ENCODE measurements at places on chromosomes 6 and 20. TPM values are rescaled to one million over a fixed set of nuclear protein-coding genes. Genes with fewer than 3 reads are reported as not detected.

The KHDC1L gene
- total RNA-seq: not detected

GRCh38 chr6:64930681-64931080 lies 776.3 kb downstream of the EYS start:
- no peaks in the 10 kb centered on the region for H3K36me3 ChIP-seq
- DNase-seq: no peak
- no peaks in the 10 kb centered on the region for H3K4me1 ChIP-seq
- H3K27ac ChIP-seq: no peak overlapping the region
- no peaks in the 10 kb centered on the region for H3K27me3 ChIP-seq
- no peak overlapping the region for H3K4me3 ChIP-seq

The PDYN gene
- not detected for total RNA-seq

The DOK5 gene
- 1.3 TPM for total RNA-seq

DNA sequence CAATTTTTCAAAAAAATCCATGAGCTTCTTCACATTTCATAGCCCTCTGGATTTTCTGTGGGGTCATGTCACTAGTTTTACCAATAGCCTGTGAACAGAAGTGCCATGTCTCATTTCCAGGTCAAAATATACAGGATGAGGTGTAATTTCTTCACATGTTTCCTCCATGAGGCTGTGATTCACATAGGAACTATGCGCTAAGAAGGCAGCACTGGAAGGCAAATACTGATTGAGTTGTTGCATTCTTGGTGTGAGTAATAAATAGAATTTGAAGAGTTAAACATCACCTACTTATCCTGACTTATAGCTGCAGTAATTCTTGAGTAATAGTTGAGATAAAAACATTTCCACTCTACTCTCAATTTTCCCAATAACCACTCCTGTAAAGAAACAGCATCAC lies 442.3 kb downstream of the HAO1 start:
- DNase-seq: no peak
- H3K36me3 ChIP-seq: no peaks in the 10 kb centered on the region
- H3K27ac ChIP-seq: no peak overlapping the region
- H3K4me1 ChIP-seq: no peaks in the 10 kb centered on the region

DNA sequence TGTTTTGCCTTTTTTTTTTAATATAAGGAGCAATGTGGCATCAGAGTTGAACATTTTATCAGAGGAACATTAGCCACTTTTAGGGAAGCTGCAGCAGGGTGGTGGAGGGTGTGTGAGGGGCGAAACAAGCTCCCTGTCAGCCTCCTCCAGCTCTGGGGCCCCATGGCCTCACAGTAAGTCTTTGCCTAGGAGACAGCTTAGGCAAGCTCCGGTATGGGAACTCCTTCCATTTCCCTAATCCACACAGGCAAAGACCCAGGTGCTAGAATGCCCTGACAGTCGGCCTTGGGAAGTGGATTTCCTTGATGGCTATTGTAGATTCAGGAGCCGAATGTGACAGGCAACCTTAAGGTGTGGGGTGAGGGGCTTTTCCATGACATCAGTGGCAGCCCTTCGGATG lies 862 bp downstream of the PRND start:
- no peaks in the 10 kb centered on the region for H3K36me3 ChIP-seq
- no peak overlapping the region for H3K4me3 ChIP-seq
- H3K4me1 ChIP-seq: peaks cover 20% of the 10 kb centered on the region
- no peak overlapping the region for H3K27ac ChIP-seq

The FAM184A gene
- total RNA-seq: 3.2 TPM

The KCNK17 gene
- total RNA-seq: not detected

- H3K4me3 ChIP-seq: no peak overlapping the region
- peaks cover 5% of the 10 kb centered on the region for H3K27me3 ChIP-seq
- no peaks in the 10 kb centered on the region for H3K4me1 ChIP-seq
These were observed 18.9 kb upstream of the PMEPA1 start for GRCh38 chr20:57728762-57729161.

DNA sequence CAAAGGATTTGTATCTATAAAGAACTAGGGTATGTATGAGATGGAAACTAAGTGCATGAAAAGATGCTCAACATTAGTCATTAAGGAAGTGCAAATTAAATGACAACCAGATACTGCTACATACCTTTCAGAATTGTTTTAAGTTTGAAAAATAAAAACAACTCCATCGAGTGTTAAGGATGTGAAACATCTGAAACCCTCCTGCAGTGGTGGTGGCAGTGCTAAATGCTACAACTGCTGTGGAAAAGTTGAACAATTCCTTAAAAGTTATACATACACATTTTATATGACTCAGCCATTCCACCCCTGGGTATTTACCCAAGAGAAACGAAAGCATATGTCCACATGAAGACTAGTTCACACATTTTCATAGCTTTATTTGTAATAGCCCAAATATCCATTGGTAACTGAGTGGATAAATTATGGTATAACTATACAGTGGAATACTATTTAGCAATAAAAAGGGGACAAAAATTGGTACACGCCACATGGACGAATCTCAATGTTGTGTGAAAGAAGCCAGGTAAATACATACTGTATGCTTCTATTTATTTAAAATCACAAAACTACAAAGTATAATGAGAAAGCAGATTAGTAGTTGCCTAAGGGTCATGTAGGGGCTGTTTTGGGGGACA lies 10.6 kb downstream of the ARMH2 start:
- H3K36me3 ChIP-seq: peaks cover 46% of the 10 kb centered on the region
- H3K4me1 ChIP-seq: peaks cover 19% of the 10 kb centered on the region
- H3K4me3 ChIP-seq: no peak overlapping the region
- DNase-seq: peak; percentile 33

The CST7 gene
- total RNA-seq: 48.5 TPM

DNA sequence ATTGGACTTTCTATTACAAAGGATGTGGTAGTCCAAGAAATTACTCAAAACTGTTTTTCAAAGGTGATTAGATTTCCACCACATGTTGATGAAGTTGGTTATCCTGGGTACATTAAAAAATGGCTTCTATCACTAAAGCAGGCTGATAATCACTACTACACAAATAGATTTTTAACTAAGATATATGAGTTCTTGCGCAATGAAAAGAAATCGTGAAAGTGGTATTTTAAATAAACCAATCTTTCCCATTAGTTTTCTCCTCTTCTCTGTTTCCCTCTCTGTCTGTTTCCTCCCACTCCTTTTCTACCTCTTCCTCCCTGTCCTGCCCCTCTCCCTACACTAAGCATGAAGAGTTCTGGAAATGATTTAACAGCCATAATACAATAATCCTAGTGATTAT lies 487.9 kb upstream of the CITED2 start:
- no peaks in the 10 kb centered on the region for H3K36me3 ChIP-seq
- no peak overlapping the region for H3K4me3 ChIP-seq
- H3K27ac ChIP-seq: no peak overlapping the region
- no peak for DNase-seq

- no peak overlapping the region for H3K4me3 ChIP-seq
- no peak overlapping the region for H3K27ac ChIP-seq
- no peak for DNase-seq
- no peaks in the 10 kb centered on the region for H3K4me1 ChIP-seq
- peaks cover 15% of the 10 kb centered on the region for H3K27me3 ChIP-seq
These were observed 11.5 kb upstream of the PROKR2 start for GRCh38 chr20:5328268-5328667.

The OPN5 gene
- not detected for total RNA-seq

DNA sequence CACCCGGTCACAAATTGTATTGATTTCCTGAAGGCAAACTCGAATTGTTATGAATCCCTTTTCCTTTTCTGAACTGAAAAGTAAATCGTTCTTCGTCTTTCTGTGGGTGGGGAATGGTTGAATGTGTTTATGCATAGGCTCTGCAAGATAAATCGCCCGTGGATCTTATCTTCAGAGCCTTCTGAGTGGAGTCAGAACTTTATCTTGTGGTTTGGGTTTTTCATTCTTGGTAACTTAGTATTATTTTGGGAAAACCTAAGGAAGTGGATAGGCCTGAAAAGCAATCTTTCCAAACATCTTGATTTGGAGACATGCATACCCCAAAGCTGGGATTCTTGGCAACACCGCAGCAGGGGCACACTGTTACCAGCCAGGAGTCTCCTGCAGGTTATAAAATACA lies 122.4 kb downstream of the MAP3K7 start:
- no peak for DNase-seq
- H3K36me3 ChIP-seq: peaks cover 3% of the 10 kb centered on the region
- no peaks in the 10 kb centered on the region for H3K27me3 ChIP-seq

GRCh38 chr6:151010071-151010470 lies 144.6 kb downstream of the MTHFD1L start:
- H3K27me3 ChIP-seq: no peaks in the 10 kb centered on the region
- no peak overlapping the region for H3K27ac ChIP-seq
- no peak for DNase-seq
- H3K4me3 ChIP-seq: no peak overlapping the region
- H3K4me1 ChIP-seq: peaks cover 17% of the 10 kb centered on the region
- peaks cover 52% of the 10 kb centered on the region for H3K36me3 ChIP-seq

DNA sequence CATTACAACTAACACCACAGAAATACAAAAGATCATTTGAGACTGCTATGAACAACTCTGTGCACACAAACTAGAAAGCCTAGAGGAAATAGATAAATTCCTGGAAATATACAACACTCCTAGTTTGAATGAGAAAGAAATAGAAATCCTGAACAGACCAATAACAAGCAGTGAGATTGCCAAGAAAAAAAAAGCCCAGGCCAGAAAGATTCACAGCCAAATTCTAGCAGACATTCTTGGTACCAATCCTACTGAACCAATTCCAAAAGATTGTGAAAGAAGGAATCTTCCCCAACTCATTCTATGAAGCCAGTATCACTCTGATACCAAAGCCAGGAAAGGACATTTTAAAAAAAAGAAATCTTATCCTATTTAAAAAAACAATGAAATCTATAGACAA lies 7.0 kb upstream of the CDK19 start:
- peaks cover 3% of the 10 kb centered on the region for H3K27me3 ChIP-seq
- H3K4me3 ChIP-seq: no peak overlapping the region
- H3K4me1 ChIP-seq: peaks cover 12% of the 10 kb centered on the region
- H3K27ac ChIP-seq: no peak overlapping the region

- no peak overlapping the region for H3K4me3 ChIP-seq
- no peaks in the 10 kb centered on the region for H3K36me3 ChIP-seq
- no peaks in the 10 kb centered on the region for H3K27me3 ChIP-seq
These were observed 39.6 kb downstream of the DUSP22 start for GRCh38 chr6:331622-332521.

GRCh38 chr6:36514554-36515456 lies 32.5 kb downstream of the STK38 start:
- no peaks in the 10 kb centered on the region for H3K27me3 ChIP-seq
- peak overlapping the region; percentile 58 for H3K27ac ChIP-seq
- peak; percentile 52 for DNase-seq
- no peak overlapping the region for H3K4me3 ChIP-seq
- H3K4me1 ChIP-seq: peaks cover 47% of the 10 kb centered on the region

Data from activated CD8-positive, alpha-beta T cell treated with anti-CD3 and anti-CD28 coated beads for 36 hours (primary cell).